ENCODE measurements at places on chromosomes 7 and 10.

DNA sequence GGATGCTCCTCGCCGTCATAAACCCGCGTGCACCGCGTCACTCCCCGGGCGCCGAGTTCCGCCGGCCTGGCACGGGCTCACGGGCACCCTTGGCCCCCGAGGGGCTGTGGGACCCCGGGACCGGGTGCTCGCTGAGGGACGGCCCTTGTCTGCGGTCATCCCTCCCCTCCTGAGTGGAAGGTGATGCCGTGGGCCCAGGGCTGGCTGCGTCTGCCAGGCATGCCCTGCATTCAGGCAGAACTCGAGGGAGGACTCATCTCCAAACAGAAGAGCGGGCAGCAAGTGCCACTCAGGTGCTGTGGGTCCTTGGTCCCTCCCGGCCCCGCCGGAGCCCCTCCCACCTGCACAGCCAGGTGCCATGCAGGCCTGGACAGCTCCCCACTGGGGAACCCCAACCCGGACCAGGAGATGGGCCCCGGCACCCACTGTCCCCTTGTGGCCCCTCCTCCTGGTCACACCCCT lies 61.3 kb downstream of the UNCX start:
- no peak for DNase-seq

GRCh38 chr10:101838416-101838970 lies 5.1 kb downstream of the KCNIP2 start:
- DNase-seq: no peak

DNA sequence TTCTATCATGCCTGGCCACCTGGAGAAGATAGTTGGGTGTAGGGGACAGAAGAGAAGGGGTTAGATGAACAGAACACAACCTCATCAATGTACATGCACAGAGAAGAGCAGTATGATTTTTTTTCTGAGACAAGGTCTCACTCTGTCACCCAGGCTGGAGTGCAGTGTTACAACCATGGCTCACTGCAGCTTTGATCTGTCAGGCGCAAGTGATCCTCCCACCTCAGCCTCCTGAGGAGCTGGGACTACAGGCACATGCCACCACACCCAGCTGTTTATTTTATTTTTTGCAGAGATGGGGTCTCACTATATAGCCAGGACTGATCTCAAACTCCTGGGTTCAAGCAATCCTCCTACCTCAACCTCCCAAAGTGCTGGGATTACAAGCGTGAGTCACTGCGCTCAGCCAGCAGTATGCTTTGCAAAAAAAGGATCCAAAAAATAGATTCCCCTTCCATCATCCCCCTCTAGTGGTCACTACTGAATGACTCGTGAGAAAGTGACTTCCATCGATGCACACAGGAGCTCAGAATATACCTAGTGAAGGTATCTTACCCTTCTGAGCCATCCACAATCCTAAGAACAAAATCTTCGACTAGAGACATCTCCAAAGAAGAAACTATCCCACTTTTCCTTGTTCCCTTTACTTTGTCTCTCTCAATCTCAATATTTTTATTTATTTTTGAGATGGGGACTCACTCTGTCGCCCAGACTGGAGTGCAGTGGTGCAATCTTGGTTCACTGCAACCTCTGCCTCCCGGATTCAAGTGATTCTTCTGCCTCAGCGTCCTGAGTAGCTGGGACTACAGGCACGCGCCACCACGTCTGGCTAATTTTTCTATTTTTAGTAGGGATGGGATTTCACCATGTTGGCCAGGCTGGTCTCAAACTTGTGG lies 21.0 kb downstream of the ZCWPW1 start:
- peak; percentile 64 for DNase-seq

DNA sequence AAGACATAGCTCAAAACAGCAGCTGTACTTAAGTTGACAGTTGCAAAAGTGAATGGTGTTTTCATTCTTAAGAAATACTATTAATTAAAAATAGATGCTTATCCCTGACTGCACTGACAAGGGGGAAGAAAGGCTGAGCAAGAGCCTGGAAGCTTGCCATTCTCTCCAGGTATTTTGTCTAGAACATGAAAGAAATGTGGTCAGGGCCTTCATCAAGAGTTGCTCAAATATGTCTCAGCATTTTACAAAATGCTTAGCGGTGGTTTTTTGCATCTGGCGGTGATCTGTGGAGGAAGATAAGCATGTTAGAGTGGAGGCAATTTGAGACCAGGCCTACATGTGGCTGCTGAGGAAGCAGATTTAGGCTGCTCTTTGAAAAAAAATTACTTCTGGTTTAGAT lies 46.4 kb upstream of the CC2D2B start:
- DNase-seq: no peak

DNA sequence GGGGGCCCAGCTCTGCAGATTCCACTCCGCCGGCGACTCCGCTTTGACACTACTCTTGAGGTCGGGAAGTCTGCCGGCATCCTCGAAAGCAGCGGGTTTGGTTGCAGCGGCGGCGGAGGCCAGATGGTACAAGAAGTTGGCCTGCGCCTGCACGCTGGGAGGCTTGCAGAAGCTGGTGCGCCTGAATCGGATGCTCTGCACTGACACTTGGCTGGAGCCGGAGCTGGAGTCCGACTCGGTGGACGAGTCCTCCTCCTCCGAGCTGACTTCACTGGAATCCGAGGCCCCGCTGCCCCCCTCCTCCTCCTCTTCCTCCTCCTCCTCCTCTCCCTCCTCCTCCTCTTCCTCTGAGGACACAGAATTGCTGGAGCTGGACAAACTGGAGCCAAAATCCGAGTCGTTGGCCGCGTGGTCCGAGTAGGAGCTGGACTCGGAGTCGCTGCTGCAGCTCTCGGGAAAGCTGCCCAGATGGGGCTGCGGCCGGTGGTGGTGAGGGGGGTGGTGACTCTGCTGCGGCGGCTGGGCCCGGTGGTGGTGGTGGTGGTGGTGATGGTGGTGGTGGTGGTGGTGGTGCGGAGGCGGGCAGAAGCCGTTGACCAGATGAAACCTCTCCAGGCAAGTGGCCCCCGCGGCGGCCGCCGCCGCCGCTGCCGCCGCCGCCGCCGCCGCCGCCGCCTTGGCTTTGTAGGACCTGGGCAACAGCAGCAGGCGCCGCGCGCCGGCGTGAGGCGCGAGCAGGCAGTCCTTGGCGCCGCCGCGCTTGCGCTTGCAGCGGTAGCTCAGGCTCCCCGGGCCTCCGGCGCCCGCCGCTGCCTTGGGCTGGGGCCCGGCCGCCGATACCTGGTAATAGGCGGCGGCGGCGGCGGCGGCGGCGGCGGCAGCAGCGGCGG lies 9.0 kb downstream of the SKIDA1 start:
- peak; percentile 43 for DNase-seq

DNA sequence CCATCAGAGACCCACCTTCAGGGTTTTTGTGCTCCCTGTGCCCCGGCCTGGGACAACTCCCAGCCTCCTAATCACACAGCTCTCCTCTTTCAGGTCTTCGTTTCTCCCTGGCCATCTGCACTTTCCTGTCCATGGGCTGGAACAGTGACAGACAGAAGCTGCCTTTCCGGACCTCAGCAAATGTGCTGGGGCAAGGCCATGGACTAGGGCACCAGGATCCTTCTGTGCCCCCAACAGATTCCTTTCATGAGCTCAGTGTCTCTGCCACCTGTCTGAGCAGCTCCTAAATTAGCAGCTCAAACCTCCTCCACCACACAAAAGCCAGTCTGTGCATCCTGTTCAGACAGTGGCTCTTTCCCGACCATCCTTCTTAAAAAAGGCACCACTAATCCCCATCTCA lies 41.9 kb upstream of the FRMD4A start:
- DNase-seq: no peak

GRCh38 chr7:54015251-54015650 lies 526.9 kb upstream of the VSTM2A start:
- no peak for DNase-seq

- DNase-seq: peak; percentile 41
Observed at GRCh38 chr7:14691597-14692203, 210.9 kb downstream of the DGKB start.

DNA sequence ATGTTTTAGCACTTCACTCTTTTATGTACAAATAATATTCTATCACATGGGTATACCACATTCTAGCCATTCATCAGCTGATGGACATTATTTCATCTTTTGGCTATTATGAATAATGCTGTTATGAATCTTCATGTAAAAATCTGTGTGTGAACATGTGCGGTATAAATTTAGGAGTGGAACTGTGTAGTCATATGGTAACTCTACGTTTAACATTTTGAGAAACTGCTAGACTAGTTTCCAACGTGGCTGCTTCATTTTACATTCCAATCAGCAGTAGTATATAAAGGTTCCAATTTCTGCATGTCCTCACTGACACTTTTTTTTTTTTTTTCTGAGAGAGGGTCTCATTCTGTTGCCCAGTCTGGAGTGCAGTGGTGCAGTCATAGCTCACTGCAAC lies 8.3 kb downstream of the RAMP3 start:
- no peak for DNase-seq

- no peak for DNase-seq
Observed at GRCh38 chr10:57015595-57016318, 654.7 kb upstream of the ZWINT start.
